Fibroblast of skin of back (primary cell): ENCODE measurements at places on chromosomes 7 and 10.

GRCh38 chr10:74752371-74753040, 73.9 kb upstream of the KAT6B start:
- no peak for DNase-seq

- DNase-seq = peak; percentile 81
These were observed 8.3 kb downstream of the XPNPEP1 start for GRCh38 chr10:109914966-109915365.

GRCh38 chr10:13102002-13102794, 2.2 kb downstream of the OPTN start:
- DNase-seq = no peak

- no peak for DNase-seq
These were observed 79.6 kb upstream of the SORCS1 start for GRCh38 chr10:107244122-107244521.

DNA sequence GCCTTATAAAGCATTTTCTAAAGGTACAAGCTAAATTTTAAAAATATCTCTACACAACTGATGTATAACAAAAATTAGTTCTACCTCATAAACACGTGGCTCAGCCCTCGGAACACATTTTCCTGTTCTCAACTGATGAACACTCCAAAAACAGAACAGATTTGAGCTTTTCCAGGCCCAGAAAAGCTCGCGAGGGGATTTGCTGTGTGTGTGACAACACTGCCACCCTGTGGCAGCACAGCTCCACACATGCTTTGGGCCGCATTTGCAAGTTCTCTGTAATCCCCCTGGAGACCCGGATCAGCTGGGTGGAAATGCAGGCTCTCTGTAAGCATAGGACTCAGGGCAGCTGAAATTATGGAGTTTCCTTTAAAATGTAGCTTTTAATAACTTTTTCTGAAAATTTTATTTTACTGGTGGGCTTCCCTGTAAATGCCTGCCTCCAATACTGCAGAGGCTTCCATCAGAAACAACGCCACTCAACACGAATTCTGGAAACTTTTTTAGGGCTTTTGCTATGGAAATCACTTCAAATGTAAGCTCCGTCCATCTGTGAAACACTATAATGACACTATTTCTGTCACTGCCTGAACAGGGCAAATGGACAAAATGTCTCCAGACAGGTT, 155.5 kb downstream of the COBL start:
- peak; percentile 61 for DNase-seq

DNA sequence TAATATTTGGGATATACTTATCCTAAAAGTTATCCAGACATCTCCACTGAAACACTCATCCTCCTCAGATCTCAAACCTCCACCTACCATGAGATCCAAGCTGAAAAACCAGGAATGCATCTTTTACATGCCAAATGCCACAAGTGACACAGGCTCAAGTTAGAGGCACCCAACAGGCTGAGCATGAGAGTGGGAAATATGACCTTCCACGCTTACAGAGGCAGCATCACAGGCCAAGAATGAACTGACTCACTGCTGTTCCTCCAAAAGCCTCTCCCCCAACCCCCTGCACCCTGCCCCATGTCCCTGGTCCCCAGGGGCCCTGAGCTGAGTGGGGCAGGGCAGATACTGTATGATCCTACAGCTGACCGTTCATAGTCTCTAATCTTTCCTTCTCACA, 4.8 kb upstream of the MTPAP start:
- peak; percentile 99 for DNase-seq

GRCh38 chr7:90833443-90833842, 237.3 kb downstream of the CDK14 start:
- peak; percentile 39 for DNase-seq

- no peak for DNase-seq
These were observed 27.2 kb downstream of the TTYH3 start for GRCh38 chr7:2658941-2659340.

DNA sequence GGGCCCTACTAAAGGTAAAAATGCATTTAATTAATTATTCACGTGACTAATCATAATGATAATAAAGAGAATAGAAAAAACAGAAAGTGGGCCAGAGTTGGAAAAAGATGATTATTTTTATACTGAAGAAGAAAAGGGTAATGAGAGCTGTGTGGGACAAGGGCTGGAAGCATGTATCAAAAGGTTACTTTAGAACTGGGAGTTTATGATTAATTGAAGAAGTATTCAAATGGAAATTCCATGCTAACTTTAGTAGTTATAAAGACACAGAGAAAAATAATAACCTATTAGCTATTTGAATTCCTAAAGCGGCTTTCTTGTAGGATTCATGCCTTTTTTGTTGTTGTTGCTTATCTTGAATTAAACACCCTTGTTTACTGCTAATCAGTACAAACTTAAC, 49.9 kb downstream of the MKX start:
- DNase-seq = peak; percentile 54

DNA sequence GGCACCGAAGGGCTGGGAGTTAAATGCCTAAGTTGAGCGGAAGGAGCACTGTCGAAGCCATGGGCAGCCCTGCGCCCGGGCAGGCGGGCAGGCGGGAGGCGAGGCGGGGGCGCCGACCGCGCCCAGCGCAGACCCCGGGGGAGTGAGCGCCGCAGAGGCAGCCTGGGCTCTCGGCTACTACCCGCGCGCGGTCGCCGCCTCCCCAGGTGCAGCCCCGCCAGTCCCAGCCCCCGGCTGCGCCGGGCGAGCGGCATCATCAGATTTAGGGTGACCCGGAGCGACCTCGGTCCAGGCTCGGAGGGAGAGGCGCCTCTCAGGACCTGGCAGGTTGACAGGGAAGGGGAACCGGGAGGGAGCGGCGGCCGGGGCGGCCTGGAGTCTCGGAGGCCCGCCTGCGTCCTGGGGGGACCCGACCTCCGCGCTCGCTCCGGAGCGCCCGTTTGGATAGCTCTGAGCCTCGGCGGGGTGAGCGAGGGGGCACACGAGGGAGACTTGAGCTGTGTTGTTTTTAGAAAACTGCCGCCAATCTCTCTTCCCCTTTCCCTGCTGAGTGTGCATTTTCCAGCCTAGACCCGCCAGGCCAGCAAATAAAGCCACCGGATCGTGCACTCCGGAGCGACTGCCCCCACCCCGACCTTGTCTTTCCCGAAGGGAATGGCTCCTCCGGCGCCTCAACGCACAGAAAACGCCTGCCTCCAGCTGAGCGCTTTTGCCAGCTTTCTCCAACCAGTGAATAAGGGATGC, 2.3 kb upstream of the NRP1 start:
- DNase-seq = no peak

- no peak for DNase-seq
These were observed 6.2 kb downstream of the PLXNA4 start for GRCh38 chr7:132569884-132570614.

GRCh38 chr7:45889367-45890067, 1.2 kb downstream of the IGFBP1 start:
- no peak for DNase-seq

- DNase-seq = no peak
These were observed 35.0 kb upstream of the HABP2 start for GRCh38 chr10:113517901-113518260.

- DNase-seq = peak; percentile 86
These were observed 62.2 kb upstream of the TARP start for GRCh38 chr7:38335492-38336147.

DNA sequence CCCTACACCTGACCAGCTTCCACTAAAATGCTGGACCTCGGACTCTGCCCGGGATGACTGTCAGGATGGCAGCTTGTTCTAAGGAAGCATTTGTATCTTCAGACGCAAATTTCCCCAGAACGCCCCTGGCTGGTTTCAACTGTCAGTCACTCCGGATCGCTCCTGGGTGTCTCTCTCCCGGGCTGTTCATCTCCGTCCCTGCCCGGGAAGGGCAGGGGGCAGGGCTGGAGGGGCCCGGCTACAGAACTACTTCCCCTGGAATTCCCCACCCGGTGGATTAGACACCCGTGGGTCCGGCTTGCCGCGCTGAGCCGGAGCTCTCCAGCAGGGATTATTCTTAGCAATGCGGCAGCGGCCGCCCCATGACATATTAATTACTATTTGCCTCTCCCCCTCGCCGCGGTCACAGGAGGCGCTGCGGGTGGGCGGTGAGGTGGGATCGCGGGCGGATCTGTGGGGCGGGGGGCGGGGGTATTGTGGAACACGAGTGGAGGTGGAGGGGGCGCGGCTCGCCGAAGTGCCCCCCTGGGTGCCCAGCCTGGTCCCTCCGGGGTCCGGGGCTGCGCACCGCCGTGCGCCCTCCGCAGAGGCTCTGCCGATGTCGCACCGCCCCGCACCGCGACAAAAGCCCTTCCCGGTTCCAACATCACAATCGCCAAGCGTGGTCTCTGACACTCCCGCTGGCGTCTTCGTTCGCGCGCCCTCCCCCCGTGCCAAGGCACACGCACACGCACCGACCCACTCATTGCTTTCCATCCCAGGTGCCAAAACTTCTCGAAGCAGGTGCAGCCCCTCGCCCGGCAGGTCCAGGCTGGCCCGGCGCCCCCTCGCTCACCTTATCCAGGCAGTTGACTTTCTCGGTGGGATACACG, 276.1 kb upstream of the NEBL start:
- DNase-seq = no peak

DNA sequence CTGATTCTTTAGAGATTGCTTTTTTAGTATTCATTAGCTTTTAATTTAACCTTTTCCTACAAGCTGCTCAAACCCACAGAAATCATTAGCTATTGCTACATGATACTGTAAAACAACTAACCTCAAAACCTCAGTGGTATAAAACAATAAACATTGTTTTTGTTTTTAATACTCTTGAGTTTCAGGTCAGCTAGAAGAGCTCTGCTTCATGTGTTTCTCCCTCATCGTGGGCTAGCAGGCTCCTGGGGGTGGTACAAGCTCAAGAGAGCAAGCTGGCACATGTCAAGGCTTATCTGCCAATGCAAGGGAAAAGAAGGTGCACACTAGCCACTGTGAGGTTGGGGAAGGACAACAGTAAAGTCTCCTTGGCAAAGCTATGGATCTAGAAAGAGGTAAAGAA, 232.9 kb upstream of the PHF14 start:
- no peak for DNase-seq

GRCh38 chr10:90798482-90798881, 59.4 kb downstream of the HTR7 start:
- no peak for DNase-seq

DNA sequence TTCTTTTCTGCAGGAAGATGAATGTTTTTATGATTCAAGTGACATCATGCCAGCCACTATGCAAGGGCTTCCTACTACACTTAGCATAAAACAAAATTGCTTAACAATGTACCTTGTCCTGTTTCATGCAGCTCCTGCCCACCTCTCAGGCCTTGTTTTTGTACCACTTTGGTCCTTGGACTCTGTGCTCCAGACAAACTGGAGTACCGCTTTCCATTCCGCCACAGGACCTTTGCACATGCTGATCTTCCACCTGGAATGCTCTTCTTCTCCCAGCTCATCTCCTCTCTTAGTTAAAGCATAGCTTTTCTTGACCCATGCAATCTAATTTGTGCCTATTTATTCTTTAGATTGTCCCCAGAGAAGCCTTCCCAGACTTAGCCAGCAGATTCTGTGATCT, 77.5 kb upstream of the STK17A start:
- no peak for DNase-seq

- DNase-seq = no peak
These were observed 284.7 kb downstream of the BICC1 start for GRCh38 chr10:58797356-58797755.

- peak; percentile 11 for DNase-seq
These were observed 119.9 kb upstream of the RHOBTB1 start for GRCh38 chr10:61063901-61064300.

DNA sequence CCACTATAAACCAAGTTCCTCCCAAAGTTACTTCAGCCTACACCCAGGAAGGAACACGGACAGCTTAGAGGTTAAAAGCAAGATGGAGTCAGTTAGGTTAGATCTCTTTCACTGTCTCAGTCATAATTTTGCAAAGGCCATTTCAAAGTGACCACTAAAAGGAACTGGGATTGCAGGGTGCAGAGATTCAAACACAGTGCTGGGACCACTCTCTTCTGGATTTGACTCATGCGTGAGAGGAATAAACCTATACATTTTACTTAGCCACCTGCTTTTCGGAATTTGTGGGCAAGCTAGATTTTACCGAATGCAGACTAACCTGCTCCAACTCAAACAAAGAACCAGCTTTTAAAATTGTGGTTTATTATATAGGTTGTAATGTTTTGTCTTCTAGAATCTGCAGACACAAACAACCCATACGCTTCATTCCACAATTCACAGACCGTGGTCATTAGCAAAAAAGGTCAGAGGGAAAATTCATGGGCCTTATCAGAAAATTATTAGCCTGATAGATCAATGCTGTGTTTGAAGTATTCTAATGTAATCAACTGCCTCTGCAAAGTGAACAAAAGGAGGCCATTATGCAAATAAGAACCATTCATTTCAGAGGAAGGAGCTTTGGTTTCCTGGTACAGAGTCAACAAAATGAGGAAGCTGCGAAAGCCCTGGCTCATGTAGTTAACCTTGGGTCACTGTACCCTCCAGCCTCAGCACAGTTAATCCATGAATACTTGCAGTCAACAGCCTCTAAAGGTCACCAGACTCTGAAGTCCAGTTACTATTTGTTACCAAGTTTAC, 342.7 kb upstream of the KLF6 start:
- no peak for DNase-seq

GRCh38 chr10:49572594-49573114, 33.7 kb upstream of the ERCC6 start:
- no peak for DNase-seq

GRCh38 chr7:150514748-150515222, at the start of gene GIMAP7:
Gene GIMAP7, plus strand, starts transcription at chr7:150514872. Its CDS starts 5,103 bp downstream, at chr7:150519975.
- no peak for DNase-seq

GRCh38 chr10:96891840-96892239, 59.7 kb downstream of the LCOR start:
- DNase-seq = no peak

GRCh38 chr10:103854686-103855391, 537 bp downstream of the SH3PXD2A start:
- DNase-seq = peak; percentile 68

GRCh38 chr7:69922026-69922803, 323.9 kb downstream of the AUTS2 start:
- no peak for DNase-seq

DNA sequence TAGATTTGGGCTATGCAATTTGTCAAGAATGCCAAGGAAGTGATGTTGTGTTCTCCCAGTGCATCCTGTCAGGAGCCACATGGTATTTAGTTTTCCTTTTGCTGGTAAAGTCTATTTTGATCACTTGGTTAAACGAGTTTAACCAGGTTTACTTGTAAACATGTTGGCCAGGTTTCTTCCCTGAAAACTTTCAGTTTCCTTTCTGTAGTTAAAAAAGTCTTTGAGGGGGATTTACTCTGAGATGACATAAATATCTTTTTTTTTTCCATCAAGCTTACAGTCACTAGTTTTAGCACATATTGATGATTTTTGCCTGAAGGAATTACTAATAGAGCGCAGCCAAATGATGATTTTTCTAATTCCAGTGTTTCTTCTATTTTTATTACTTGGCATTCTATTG, 320.5 kb downstream of the PHF14 start:
- no peak for DNase-seq

- no peak for DNase-seq
These were observed 123.5 kb upstream of the AGR3 start for GRCh38 chr7:17005271-17005670.

DNA sequence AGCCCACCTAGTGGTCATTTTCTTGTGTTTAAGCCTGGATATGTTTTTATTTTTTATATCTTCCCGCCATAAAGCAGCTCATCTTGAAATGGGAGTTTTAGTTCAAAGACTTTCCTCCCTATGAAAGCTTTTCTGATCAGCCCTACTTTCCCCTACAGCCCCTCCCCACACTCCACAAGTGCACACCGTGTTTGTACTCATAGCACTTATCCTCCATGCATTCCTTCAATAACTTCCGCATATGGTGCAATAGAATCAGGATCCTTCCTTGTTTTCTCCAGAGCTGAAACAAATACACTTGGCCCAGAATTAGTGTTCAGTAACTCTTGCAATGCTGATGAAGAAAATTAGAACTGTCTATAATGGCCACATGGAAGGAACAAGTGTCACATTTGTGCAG, 235.9 kb downstream of the KCNMA1 start:
- no peak for DNase-seq
